ENCODE measurements at places on chromosomes 4 and X.
A peak's percentile ranks its signal among the peaks of the same experiment; 100 is the strongest.

- DNase-seq, result no peak
- peaks cover 27% of the 10 kb centered on the region for H3K4me1 ChIP-seq
- peak overlapping the region; percentile 51 for H3K4me3 ChIP-seq
- peaks cover 2% of the 10 kb centered on the region for H3K27me3 ChIP-seq
These were observed 981.9 kb upstream of the TENM3 start for GRCh38 chr4:181261279-181261678.

- no peak for DNase-seq
- no peak overlapping the region for H3K4me3 ChIP-seq
- no peaks in the 10 kb centered on the region for H3K27me3 ChIP-seq
- no peak overlapping the region for H3K27ac ChIP-seq
- peaks cover 11% of the 10 kb centered on the region for H3K36me3 ChIP-seq
These were observed 8.9 kb upstream of the DCK start for GRCh38 chr4:70984589-70984988.

GRCh38 chr4:139712882-139713281, 47.3 kb downstream of the MGST2 start:
- no peaks in the 10 kb centered on the region for H3K27me3 ChIP-seq
- H3K36me3 ChIP-seq, result peaks cover 64% of the 10 kb centered on the region
- H3K4me3 ChIP-seq, result no peak overlapping the region
- no peak for DNase-seq

DNA sequence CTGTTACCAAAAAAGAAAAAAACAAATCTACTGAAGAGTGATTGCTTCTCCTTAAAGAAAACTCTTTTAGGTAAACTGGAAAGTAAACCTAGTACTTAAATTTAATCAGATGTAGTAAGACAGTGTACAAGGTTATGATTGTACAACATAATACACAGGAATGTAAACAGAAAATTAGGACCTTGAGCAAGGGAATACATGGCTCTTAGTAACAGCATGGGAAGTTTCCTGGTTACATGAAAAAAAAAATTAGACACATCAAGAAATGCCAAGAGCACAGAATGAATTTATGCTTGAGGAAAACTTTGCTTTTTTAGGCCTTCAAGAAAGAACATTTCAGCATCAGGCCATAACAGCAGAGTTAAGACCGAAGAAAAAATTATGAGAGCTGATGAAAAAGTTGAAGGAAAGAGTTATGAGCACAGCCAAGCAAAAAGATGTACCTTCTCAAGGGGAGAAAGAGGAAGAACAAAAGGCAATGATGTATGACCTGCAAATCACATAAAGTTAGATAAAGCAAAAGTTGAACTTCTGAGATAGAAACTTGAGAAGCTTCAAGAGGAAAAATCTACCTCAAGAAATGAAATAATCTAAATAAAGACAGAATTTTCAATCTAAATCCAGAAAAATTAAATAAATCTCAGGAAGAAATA, 311.6 kb downstream of the GALNTL6 start:
- H3K36me3 ChIP-seq, result no peaks in the 10 kb centered on the region
- no peaks in the 10 kb centered on the region for H3K4me1 ChIP-seq
- no peak overlapping the region for H3K27ac ChIP-seq

DNA sequence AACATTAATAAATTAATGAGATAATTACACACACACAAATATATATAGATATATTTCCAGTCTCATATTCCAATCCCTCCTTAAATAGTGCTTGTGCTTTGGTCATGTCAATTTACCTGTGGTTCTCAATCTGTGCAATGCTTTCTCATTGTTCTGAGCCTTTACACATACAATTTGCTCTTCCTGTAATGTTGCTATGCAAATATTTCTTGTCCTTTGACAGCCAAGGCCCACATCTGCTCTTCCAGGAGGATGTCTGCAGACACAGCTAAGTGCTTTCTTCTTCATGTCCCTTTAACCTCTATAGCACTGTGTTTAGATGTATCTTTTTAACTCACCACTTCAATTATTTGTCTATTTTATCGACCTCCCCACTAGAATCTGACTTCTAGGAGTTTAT, 67.3 kb upstream of the RAPGEF2 start:
- H3K27me3 ChIP-seq, result peaks cover 3% of the 10 kb centered on the region
- H3K27ac ChIP-seq, result no peak overlapping the region
- H3K4me1 ChIP-seq, result no peaks in the 10 kb centered on the region

- H3K27me3 ChIP-seq, result no peaks in the 10 kb centered on the region
- no peak overlapping the region for H3K27ac ChIP-seq
- H3K36me3 ChIP-seq, result no peaks in the 10 kb centered on the region
- H3K4me1 ChIP-seq, result peaks cover 12% of the 10 kb centered on the region
- no peak overlapping the region for H3K4me3 ChIP-seq
These were observed 41.8 kb downstream of the RAB40A start for GRCh38 chrX:103477496-103477895.

- peaks cover 62% of the 10 kb centered on the region for H3K27me3 ChIP-seq
- peaks cover 14% of the 10 kb centered on the region for H3K4me1 ChIP-seq
- no peak overlapping the region for H3K27ac ChIP-seq
- no peak overlapping the region for H3K4me3 ChIP-seq
- DNase-seq, result no peak
- peaks cover 13% of the 10 kb centered on the region for H3K36me3 ChIP-seq
These were observed 2.2 kb upstream of the MGARP start for GRCh38 chr4:139282065-139282720.

- DNase-seq, result no peak
- H3K4me1 ChIP-seq, result peaks cover 6% of the 10 kb centered on the region
- no peak overlapping the region for H3K4me3 ChIP-seq
- H3K27me3 ChIP-seq, result no peaks in the 10 kb centered on the region
- H3K27ac ChIP-seq, result peak overlapping the region; percentile 6
- H3K36me3 ChIP-seq, result peaks cover 24% of the 10 kb centered on the region
These were observed 171.4 kb upstream of the ANXA3 start for GRCh38 chr4:78379991-78380729.

GRCh38 chrX:34300871-34301270, 168.8 kb upstream of the FAM47A start:
- H3K36me3 ChIP-seq, result no peaks in the 10 kb centered on the region
- DNase-seq, result peak; percentile 53
- H3K27ac ChIP-seq, result no peak overlapping the region
- H3K4me1 ChIP-seq, result peaks cover 21% of the 10 kb centered on the region
- H3K4me3 ChIP-seq, result no peak overlapping the region

DNA sequence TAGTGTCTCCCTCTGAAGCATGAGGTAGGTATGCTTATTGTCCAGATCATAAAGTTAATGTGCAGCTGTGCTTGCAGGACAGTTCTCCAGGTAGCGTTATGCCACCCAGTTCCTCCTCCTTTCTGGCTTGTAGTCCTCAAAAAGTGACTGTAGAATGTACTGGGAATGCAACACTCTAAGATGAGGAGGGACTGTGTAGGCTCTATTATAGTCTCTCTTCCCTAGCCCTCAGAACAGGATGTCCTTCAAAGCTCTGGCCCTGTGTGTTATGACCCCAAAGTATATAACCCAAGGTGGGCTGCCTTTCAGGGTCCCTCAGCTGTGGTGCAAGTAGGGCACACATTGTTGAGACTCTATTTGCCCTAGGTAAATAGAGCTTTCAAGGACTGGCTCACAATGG, 20.8 kb upstream of the MANBA start:
- H3K27ac ChIP-seq, result no peak overlapping the region
- peaks cover 5% of the 10 kb centered on the region for H3K4me1 ChIP-seq
- no peak for DNase-seq
- H3K36me3 ChIP-seq, result no peaks in the 10 kb centered on the region

DNA sequence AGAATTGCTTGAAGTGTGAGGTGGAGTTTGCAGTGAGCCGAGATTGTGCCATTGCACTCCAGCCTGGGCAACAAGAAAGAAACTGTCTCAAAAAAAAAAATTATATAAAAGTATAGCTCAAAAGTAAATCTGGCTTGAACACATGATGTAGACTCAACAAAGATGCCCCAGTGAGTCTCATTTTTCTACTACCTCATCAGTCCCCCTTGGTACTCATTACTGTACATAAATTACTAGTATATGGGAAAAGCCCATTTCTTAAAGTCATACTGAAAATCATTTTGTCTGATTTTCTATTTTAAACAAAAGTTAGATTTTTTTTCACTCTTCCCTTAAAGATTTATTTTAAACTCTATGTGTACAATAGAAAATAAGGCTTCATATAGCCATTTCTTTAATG, 39.2 kb downstream of the FAM241A start:
- no peaks in the 10 kb centered on the region for H3K36me3 ChIP-seq
- H3K4me3 ChIP-seq, result no peak overlapping the region
- H3K4me1 ChIP-seq, result no peaks in the 10 kb centered on the region
- H3K27me3 ChIP-seq, result no peaks in the 10 kb centered on the region
- DNase-seq, result no peak
- no peak overlapping the region for H3K27ac ChIP-seq

DNA sequence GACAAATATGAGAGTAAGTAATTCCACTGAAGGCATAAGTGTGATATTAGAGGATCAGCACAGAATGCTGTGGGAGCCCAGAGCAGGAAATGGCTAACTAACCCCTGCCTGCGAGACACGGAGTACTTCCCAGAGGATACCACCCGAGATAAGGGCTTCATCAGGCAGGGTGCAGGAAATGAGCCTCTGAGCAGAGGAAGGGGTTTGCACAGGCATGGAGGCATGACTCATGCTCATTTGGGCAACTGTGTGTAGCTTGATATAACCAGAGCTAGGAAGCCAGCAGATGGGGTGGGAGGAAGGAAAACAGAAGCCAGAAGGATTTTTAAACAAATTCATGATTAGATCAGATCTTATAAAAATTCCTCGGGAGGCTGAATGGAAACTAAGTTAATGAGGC, 70.0 kb upstream of the TSPAN5 start:
- peaks cover 5% of the 10 kb centered on the region for H3K27me3 ChIP-seq
- peaks cover 6% of the 10 kb centered on the region for H3K36me3 ChIP-seq
- H3K27ac ChIP-seq, result peak overlapping the region; percentile 44
